Activated T-helper 2 cell treated with anti-CD3 and anti-CD28 coated beads, Interferon-gamma antibody, Interleukin-2, Interleukin-4, amounts not matched to agents 10 μg/mL and 5 μg/mL and 100 μg/mL, durations not matched to agents 14 hours and 24 hours and 36 hours (primary cell): ENCODE measurements at places on chromosomes 11 and 22. TPM values are rescaled to one million over a fixed set of nuclear protein-coding genes. Genes with fewer than 3 reads are reported as not detected.

DNA sequence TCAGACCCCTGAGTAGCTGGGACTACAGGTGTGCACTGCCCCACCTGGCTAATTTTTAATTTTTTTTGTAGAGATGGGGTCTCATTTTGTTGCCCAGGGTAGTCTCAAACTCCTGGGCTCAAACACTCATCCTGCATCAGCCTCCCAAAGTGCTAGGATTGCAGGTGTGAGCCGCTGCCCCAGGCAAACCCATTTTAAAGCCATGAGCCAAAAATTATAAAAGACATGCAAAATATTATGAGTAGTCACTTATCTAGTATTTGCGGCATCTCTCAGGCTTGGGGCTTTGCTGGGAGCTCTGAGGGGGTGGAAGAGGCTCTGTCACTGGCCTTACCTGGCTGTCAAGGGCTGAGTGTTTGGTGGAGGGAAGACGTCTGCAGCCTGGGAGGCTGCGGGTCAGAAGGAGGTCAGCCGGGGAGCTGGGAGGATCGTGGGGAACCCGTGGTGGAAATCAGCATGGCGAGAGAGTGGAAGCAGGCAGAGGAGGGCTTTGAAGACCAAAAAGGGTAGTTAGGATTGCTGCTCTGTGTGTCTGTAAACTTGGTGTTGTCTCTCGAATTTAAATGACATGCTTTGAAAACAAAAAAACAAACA lies 69.1 kb upstream of the PARVG start:
- no peak for DNase-seq

Gene KCNQ1
- total RNA-seq = 3.4 and 4.0 TPM in 2 replicates

Gene RFPL3
- not detected in 2 replicates for total RNA-seq

DNA sequence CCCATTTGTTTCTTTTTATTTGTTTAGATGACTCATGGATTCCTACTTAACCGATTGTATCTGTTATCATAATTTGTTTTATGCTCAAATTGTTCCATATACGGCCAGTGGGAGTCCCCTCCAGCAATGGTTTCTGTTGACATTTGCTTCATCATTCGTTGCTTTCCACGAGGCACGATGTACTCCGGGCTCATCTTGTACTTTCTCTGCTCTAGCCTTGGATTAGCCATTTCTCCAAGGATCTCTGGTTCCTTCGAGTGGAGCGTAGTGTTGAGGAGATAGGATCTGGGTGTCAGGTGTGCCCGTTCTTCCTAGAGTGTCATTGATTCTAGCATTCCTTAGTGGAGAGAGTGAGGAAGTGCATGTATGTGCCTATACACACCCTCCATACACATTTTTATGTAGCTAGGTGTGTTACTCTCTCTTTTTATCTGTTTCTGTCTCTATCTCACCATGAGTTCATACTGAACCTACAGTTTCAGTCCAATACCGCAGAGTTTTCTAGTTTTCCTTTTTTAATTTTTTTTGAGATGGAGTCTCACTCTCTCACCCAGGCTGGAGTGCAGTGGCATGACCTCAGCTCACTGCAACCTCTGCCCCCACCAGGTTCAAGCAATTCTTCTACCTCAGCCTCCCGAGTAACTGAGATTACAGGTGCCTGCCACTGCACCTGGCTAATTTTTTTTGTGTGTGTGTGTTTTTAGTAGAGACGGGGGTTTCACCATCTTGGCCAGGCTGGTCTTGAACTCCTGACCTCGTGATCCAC lies 31.4 kb downstream of the TECTA start:
- DNase-seq = no peak

Gene SAA2
- not detected in 2 replicates for total RNA-seq

GRCh38 chr22:37462983-37463382 lies 23.2 kb downstream of the MFNG start:
- no peak for DNase-seq

DNA sequence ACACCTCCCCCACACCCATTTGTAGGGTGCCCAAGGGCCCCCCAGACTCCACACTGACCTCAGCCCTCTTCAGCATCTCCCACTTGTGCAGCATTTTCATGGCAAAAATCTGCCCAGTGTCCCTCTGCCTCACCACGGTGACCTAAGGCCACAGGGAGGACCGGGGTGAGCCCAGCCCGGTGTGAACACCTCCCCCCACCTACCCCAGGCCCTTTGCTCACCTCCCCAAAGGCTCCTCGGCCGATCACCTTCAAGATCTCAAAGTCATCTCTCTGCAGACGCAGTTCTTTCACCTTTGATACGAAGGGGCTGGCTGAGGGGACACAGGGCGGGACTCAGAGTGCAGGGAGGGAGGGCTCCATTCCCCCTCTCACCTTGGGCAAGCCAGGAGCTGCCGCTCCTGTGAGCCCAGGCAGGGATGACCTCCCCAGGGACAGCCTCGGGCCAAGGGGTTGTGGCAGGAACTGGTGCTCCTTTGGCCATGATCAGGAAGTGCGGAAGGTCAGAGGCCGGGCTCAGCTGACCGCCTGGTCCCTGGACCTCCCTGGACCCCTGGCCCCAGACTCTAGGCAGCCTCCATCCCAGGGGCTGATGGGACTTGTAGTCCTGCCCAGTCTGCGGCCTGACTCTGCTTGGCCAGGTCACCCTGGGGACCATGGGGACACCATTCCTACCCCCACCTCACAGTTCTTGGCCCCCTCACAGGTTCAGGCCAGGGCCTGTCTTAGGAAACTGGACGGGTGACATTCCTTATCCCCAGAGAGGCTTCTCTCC lies 2.7 kb downstream of the CDC42BPG start:
- no peak for DNase-seq

GRCh38 chr11:17431139-17431538 lies 42.7 kb upstream of the KCNJ11 start:
- DNase-seq = no peak

DNA sequence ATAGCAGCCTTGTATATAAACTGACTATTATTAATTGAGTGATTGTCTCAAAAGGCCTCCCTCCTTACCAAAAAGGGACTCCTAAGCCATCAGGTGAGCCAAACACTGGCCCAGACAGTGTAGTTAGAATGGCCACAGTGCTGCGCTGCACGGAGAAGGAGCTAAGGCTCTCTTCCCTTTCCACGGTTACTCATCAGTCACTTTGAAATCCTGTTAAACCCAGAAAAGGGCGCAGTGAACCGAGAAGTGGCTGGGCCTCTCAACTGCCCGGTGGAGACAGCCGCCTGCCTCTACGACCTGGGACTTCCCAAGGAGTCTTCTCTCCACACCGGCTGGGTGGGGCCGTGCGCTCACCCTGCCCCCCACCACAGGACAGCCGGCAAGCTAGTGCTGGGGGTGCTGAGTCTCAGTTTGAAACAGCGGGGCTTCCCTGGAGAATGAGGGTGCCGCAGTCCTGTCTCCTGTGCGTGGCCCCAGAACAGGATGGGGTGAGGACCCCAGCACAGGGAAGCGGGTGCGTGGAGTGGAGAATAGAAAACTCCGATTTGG lies 1.3 kb downstream of the MYH9 start:
- DNase-seq = no peak

Gene ASCL3
- not detected in 2 replicates for total RNA-seq
